ENCODE measurements at places on chromosomes 5 and 9. TPM values are rescaled to one million over a fixed set of nuclear protein-coding genes. Genes with fewer than 3 reads are reported as not detected.

DNA sequence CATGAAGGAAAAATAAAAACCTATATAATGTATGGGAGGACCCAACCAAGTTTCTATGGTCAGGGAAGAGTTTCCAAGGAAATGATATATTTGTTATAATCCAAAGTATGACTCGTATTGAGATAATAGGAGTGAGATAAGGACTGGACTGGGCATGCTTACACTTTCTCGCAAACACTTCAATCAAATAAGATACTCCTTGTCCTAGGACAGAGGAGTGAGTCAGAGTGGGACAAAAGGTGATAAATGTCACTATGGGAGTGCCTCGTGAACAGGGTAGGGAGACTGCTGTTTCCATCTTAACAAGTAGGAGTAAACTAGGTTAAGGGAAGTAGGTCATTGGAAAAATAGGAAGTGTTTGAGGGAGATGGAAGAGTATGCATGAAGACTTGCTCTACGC lies 47.2 kb downstream of the MACIR start:
- DNase-seq, result no peak
- H3K27ac ChIP-seq, result no peak overlapping the region
- no peak overlapping the region for H3K4me3 ChIP-seq
- H3K4me1 ChIP-seq, result no peaks in the 10 kb centered on the region

PCDHGA4 gene
- total RNA-seq, result 5.7 TPM

SEMA6A gene
- 4.4 TPM for total RNA-seq

TAF1L gene
- not detected for total RNA-seq

GRCh38 chr5:102623329-102624065 lies 124.7 kb upstream of the SLCO6A1 start:
- H3K4me3 ChIP-seq, result no peak overlapping the region
- H3K36me3 ChIP-seq, result no peaks in the 10 kb centered on the region
- H3K4me1 ChIP-seq, result peaks cover 16% of the 10 kb centered on the region
- DNase-seq, result no peak
- H3K27me3 ChIP-seq, result no peaks in the 10 kb centered on the region
- peak overlapping the region; percentile 78 for H3K27ac ChIP-seq

- H3K27ac ChIP-seq, result no peak within 1 kb of the TSS
- no peak for DNase-seq
- H3K4me1 ChIP-seq, result no peaks in the 10 kb centered on the region
- no peaks in the 10 kb centered on the region for H3K36me3 ChIP-seq
- no peak within 1 kb of the TSS for H3K4me3 ChIP-seq
These were observed at the start of gene CARTPT for GRCh38 chr5:71719063-71719964. TSS of gene CARTPT (plus strand) at chr5:71719275. CDS start at chr5:71719294, 19 bp downstream.

- H3K36me3 ChIP-seq, result no peaks in the 10 kb centered on the region
- H3K4me1 ChIP-seq, result no peaks in the 10 kb centered on the region
- H3K27ac ChIP-seq, result no peak overlapping the region
- no peak overlapping the region for H3K4me3 ChIP-seq
- H3K27me3 ChIP-seq, result no peaks in the 10 kb centered on the region
These were observed 1038.8 kb upstream of the ARRDC3 start for GRCh38 chr5:92421942-92422341.

DNA sequence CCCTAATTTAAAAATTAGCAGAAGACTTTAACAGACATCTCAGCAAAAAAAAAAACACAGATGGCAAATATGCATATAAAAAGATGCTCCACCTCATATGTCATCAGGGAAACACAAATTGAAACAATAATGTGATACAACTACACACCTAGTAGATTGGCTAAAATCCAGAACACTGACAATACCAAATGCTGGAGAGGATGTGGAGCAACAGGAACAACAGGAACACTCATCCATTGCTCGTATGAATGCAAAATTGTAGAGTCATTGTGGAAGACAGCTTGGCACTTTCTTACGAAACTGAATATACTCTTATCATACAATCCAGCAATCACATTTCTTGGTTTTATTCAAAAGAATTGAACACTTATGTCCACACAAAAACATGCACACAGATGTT lies 22.1 kb downstream of the MCIDAS start:
- H3K36me3 ChIP-seq, result no peaks in the 10 kb centered on the region
- H3K27me3 ChIP-seq, result no peaks in the 10 kb centered on the region
- H3K27ac ChIP-seq, result no peak overlapping the region
- no peak overlapping the region for H3K4me3 ChIP-seq

All from right atrium auricular region (tissue), 2 donors.